ENCODE measurements at places on chromosomes 2 and 18.

DNA sequence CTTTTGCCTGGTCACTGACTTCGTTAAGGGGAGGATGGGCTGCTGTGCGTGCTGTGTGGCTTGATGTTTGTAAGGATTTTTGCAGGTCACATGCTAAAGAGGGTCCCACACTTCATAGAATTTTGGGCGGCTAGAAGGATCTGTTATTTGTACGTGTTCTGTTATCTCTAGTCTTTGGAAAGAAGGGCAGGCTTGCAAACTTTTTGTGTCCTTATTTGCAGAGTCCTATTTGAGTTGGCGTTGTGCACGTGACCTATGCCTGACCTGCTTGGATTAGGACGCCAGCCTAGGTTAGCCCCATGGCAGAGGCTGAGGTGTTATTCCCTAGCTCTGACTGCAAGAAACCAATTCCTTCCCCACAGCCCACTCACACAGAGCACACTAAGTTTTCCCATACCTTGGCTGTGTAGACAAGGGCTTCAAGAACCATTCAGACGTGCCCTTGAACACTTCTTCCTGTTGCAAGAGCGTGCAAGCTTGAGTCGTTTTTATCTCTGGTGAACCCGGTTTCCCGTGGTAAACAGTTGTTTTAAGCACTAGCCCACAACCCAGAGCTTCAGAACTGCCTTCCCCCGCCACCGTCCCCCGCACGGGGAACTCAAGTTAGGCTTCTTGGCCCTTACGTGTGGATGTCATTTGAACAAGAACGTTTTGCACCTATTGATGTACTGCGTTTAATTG, 94.6 kb downstream of the LDLRAD4 start:
- no peak for DNase-seq

DNA sequence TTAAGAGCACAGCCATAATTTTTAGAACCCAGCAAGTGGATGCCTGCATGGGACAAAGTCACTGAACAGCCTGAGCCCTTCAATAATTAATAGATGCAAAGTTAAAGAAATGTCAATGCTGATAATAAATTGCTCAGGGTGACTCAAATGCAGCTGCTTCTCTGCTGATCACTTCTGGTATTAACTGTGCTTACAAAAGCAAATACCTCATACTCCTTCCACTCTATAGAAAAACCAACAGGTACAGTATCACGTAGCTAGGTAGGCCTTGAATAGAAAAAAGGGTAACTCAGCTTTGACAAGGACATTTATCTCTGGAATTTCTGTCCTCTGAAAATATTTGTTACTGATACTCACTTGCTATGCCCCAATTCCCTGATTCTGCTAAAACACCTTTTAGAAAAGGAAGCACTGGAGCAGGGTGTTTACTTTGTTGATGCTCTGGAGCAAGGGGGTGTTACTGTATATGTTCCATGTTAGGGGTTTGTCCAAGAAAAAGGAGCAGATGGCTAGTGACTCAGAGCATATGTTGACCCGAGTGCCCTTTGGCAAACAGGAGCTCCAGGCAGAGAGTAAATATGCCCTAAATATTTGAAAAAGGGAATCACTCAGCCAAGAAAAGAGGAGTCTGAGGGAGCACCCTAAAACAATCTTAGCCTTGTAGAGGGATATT, 59.1 kb upstream of the RTN4 start:
- no peak for DNase-seq

DNA sequence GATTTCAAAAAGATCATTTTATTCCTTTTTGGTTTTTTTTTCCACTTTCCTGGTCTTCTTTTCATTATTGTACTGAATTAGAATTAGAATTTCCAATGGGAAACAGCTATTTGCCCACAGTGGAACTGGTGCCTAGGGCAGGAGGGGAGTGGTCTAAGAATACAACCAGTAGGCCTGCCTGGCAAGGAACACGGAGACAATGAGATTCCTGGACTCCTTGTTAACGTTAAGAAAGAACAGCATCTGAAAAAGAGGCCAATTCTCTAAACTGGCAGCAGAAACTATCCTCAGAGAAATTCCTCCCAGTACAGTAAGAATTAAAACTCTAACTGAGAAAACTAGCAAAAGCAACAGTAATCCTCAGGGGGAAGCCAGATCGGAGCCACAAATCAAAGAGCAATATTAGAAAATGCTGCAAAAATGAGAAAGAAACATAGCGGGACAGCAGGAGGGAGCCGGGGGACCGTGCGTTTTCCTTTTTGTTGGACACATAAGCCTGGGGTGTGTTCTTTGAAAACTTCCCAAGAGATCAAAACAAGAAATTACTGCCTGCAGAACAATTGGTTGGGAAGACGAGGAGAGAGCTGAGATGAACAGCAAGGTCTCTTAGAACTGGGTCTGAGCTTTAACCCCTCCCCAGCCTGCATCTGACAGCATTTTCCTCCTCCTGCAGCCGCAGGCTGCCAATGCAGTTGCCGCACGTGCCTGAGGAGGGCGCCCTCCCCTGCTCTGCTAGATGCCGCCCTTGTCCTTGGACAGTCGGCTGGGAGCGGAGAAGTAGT, 776.0 kb downstream of the TSN start:
- no peak for DNase-seq

DNA sequence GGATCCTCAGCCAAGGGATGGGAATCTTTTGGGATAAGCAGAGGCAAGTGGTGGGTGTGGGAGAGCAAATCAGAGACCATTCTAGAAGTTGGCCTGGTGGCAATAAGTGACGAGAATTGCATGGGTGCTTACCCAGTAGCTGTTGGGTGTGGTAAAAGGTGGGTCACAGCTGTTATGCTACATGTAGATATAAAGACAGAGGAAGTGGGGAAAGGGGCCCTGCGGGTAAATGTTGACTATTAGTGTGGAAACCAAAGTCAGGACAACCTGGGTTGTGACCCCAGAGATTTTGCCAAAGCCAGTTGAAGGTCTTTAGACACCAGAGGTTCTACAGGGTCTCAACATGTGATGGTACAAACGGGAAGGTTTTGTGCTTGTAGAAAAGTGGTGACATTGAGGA, 443.6 kb upstream of the HNRNPA3 start:
- no peak for DNase-seq

DNA sequence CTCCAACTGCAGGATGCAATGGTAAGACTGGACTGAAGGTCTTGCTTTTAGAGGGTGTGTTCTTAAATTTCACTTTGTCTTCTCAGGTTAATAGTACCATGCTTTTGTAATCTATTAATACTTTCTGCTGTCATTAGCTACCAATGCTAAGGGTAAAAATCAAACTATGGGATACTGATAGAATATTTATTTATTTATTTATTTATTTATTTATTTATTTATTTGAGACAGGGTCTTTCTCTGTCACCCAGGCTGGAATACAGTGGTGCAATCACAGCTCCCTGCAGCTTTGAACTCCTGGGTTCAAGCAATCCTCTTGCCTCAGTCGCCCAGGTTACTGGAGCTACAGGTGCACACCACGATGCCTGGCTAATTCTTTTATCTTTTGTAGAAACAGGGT, 152.1 kb downstream of the SPP2 start:
- DNase-seq, result no peak

GRCh38 chr2:45267062-45267792, 258.0 kb upstream of the SIX2 start:
- no peak for DNase-seq

DNA sequence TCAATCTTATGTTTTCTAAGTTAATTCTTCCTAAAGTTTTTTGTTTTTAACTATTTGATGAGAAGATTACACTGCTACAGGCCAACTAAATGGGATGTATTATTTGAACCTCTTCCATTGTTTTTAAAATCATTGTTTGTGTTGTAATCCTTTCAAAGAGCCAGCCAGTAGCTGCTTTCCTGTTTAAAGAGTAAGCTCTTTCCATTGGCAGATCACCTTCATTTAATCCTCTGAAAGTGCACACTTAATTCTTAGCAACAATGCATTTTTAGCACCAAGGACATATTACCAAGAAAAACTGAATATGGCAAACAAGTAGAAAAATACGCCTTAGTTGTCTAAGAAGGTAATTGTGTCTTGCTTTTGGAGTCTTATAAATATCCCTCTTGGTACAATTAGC, 54.0 kb downstream of the MEIS1 start:
- no peak for DNase-seq

GRCh38 chr2:211748339-211748738, 790.3 kb downstream of the ERBB4 start:
- no peak for DNase-seq

DNA sequence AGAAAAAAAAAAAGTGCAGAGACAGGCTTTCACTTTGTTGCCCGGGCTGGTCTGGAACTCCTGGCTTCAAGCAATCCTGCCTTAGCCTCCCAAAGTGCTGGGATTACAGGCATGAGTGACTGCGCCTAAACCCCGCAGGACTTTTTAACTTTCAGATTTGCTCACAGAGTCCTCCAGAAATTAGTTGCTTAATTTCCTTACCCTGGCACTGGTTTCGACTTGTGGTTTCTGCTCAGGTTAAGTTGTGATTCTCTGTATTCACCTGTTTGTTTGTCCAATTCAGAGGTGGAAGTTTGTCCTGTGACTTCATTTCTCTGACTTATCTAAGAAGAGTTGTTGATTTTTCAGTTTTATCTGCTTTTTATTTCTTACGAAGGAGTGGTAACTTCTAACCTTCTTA, 238.1 kb downstream of the TMEM182 start:
- DNase-seq, result no peak

DNA sequence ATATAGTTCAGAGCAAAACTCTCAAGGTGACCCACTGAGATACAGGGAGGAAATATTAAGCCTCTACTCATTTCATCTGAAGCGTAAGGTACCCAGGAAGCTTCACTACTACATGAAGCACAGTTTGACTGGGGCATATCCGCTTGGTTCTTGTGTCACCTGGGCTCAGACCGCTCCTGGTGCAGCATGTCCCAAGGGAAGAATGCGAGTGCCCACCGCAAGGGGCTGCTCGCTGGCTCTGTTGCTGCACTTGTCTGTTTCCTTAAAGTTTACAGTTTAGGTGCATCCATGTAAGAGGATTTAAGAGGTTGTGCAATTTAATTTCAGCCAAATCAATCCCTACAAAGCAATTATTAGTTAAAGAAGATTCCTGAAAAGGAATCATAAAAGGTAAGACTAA, 507.8 kb downstream of the FBXO15 start:
- no peak for DNase-seq

Measured in stimulated activated CD4-positive, alpha-beta T cell treated with anti-CD3 and anti-CD28 coated beads, TNF-alpha, amount 100 ng/mL, for 1 hour (primary cell).